ENCODE measurements at places on chromosomes 5 and 9.

DNA sequence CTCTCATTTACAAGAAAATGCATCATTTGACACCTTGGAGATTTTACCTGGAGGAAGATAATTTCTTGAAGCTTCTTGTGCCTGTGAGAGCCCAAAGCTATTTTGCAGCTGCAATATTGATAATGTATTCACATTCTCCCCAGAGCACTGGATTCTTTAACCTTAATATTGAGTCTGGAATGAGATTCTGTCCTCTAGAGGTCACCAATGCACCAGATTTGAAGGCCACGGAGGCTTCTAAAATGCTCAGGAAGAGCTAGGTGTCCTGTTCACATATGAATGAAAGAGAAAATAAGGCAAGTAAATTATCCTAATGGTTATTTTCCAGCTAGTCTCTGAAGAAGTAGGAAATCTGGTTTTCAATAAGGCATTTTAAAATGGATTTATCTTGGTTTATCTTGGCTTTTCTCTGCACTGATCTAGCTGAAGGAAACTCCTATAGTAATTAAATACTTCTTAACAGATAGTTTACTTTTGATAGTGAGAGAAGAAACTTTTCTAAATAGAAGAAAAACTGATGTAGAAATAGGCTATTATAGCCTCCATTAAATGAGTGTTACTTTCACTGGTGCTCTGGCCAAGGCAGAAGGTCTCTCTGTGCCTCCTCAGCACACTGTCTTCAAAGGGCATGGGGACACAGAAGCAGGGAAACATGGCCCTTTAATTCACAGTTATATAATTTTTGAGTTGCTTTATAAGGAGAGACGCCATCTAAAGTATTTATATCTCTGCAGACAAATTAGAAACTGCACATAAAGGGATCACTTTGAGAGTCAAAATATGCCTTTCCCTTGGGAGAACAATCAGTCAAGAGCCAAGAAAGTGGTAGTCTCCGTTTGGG is 297.0 kb upstream of the ACTBL2 start:
- DNase-seq, result peak; percentile 12

DNA sequence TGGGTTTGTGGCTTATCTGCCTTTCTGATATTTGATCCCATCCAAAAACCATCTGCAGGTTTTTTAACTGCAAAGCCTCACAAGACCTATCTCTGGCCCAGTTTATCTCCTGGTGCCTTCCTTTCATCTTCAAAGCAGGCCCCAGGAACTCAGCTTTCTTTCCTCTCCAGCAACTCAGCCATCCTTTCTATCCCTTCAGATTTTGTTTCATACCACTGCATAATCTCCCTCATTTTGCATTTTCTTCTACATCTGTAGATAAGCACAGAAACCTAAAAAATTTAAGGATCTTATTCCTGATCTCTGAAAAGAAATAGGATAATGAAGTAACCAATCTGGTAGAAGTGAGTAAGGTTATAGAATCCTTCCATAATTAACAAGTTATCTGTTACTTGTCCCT is 19.5 kb upstream of the ERCC6L2 start:
- no peak for DNase-seq

DNA sequence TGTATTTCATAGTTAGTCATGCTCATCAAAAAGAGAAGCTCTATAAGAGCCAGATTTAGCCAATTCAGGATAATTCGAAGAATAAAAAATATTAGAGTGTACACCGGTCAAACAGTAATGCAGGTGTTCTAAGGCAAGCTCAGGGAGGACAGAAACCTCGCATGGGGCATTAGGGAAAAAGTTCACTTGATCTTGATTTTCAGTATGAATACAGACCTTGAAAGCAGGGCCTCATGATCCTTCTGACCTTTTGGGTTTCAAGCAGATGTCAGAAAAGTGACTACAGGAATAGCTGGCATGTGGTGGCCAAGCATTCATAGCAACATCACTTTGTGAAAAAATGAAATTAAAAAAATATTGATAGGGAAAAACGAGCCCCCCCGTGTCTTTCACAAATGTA is 394.9 kb downstream of the KIF4B start:
- no peak for DNase-seq

DNA sequence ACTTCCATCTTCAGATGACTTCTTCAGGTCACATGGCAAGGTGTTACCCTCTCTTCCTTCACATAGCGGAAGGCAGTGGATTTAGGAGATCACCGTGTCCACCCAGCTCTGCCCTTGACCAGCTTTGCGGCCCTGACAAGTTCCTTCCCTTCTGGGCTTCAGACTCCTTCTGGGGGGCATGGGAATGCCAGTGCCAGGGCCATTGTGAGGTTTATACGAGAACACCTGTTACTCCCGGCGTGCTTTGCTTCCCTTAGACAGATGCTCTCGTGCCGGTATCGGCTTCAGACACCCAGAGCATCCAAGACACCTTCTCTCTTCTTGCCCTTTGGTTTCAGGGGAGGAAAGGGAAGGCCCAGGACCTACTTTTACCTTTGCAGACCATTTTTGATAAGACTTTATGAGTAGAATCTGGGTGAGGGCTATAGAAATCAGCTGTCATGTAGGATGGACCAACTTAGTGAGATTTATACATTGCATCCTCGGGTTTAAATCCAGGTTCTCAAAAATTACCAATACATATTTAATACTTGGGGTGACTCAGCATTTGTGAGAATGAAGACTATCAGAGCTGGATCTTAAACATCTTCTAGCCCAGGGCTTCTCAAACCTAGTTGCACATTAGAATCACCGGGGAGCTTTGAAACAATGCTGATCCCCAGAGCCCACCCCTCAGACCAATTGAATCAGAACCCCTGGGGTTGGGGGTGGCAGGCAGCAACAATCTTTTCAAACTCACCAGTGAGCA is 138.2 kb downstream of the MVB12B start:
- DNase-seq, result no peak

DNA sequence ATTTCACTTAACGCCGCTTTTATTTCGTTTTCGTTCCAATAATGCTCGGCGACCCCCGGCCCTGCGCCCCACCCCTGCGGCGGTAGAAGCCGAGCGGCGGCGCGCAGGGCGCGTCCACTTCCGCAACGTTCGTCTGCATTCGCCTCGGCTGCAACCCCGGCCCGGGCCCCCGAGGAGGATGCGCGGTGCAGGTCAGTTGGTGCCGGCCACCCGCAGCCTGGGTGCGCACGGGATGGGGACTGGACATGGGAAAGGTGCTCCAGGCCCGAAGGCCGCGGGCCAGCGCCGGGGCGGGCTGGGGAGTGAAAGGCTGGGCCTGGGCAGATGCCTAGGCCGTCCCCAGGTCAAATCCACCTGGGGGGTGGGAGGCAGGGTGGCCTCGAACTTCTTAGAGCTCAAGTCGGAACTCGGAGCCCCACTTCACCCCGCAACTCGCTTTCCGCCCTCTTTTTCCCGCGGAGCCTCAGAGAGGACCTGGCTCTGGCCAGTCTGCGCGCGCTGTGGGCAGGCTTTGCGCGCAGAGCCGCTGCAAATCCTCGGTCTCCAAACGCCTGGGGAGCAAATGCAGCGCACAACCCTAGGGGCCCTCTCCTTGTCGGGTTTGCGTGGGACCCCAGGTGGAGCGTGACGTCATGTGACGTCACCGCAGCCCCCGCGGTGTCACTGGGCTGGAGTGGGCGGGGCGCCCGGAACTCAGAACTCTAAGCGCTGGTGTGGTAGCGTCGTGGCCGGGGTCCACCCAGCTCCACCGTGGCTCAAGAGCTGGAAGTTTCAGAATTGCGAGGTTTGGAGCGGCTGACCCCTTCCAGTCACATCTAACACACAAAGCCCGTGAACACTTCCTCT is 3.3 kb downstream of the TLX3 start:
- DNase-seq, result no peak

GRCh38 chr5:172705576-172706084 is 64.6 kb downstream of the NEURL1B start:
- no peak for DNase-seq

- no peak for DNase-seq
Measured at GRCh38 chr5:170737591-170737990, 45.9 kb upstream of the GABRP start.

DNA sequence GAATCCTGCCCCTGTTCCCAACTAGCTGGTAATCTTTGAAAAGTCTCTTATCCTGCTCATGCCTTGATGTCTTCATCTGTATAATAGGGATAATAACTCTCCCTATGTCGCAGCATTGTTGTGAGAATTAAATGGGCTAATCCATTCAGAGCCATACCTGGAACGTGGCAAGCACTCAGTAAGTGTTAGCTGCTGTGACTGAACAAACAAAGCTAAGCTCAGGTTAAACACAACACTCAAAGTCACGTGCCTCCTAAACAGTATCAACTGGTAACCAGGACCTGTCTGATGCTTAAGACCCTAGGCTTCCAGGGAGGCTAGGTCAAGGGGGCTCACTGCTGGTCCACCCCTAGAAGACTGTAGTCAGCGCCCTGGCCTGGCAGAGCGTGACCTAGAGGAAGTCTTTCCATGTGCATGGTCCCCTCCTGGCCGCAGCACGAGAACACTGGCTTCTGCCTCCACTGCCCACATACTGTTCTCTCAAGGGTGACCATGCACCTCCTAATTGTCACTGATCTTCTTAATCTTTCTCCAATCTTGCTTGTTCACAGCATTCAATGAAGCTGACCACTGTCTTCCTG is 211.1 kb downstream of the TTLL11 start:
- peak; percentile 58 for DNase-seq

DNA sequence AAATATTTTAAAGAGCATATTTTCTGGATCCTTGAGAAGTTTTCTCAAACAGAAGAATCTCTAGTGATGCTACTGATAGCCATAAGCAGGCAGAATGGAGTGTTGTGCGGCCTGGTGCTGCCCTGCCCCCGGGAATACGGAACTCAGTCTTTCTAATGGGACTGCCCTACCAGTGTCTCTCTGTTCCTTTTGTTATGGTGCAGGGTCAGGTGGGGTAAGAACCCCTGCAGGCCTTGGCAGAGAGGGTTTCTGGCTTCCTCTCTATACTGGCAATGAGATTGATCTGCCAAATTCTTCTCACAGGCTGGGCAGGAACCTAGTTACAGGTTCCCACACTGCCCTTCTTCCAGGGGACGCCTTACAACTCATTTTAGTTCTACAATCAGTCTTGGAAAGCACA is 2.6 kb downstream of the IL5 start:
- no peak for DNase-seq

DNA sequence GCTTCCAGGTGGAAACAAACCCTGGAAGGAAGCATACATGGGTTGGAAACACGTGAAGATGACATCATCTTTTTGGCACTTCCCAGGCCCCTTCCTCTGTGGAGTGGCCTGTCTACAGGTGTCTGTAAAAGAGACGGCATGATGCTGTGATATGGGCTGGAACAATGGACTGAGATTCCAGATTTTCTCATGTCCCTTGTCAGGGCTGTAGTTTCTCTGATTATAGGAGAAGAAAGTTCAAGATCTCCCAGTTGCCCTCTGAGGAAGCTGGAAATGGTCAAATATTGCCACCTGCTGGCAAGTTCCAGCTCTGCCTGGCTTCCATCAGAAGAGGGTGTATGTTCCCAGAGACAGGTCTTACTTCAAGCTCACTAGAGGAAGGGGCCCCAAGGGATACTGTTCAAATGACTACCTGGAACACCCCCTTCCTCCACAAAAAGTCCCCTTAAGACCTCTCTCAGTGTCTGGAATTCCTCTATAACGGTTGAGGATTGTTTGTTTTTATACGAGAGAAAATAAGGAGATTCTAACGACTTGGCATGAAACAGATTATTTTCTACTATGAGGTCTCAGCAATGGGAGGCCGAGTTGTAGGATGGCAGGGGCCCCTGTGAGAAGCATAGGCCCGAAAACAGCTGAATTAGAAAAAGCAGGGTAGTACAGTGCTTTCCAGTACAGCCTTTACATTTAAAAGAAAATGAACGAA is 7.3 kb upstream of the ANXA6 start:
- DNase-seq, result no peak

DNA sequence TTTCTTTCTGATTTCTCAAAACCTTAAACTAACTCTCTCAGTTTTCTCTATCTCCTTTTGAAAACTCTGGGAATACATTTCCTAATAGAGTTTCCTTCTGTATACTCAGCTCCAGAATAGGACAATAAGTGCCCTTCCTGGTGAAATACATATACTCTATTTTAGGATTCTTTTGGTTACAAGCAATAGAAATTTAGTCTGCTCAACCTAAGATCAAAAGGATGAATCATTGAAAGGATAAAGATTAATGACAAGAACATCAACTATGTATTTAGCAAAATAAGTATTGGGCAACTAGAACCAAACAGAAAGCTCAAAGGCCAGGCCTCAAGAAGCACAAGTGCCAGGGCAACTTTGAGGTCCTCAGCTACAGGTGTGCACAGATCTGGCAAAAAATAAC is 127.1 kb downstream of the ADAMTSL1 start:
- no peak for DNase-seq

DNA sequence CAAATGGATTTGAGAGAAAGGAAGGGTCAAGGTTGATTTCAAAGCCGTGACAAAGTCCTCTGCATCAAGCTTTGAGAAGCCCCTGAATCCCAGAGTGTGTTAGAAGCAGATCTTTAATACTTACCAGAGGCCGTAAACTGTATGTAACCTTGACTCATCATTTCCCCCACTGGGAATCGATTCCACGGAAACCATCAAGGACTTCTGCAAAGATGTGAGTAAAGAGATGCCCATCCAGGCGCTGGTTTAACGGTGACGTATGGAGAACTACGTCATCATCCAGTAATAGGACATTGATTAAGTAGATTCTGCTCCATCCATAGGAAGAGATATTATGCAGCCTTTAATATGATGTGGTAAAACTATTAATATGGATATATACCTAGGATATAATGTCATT is 1.6 kb downstream of the RNF183 start:
- DNase-seq, result no peak

- DNase-seq, result no peak
Measured at GRCh38 chr5:17374973-17375742, 122.9 kb upstream of the TAF11L2 start.

DNA sequence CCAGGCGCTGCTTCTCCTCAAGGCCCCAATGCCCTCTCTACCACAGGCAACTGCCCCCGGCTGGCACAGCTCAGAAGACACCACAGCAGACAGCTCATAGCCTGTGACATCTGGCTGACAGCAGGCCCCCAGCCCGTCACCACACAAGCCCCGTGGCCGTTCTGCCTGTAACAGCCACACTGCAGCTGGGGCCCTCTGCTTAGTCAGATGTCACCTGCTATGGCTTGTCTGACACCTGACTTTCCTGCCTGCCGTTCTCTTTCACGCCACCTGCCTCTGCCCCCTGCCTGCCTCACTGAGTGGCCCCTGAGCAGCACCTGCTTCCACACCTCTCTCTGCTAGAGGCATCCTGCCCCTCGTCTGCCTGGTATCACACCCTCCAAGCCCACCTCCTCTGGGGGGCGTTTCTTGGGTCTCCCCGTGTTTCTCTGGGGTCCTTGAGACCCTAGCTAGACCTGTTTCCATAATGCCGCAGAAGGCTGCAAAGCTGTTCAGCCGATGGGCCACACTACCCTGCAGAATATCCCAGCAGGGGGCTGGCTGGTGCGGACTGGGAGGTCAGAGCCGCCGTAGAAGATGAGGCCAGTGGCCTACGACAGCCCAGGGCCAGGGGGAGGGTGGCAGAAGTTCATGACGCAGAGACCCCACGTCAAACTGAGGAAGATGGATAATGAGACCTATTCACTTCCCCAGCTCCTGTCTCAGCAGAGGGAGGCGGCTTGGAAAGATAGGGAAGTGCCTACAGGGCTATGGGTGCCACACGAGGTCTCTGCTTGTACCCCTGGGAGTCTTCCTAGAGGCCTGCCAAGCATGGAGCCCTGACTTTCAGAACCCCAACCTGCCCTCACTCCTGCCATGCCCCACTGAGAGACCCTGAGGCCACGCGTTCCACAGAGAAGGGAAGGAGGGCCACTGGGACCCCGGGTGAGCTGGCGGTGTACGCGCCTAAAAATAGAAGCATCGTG is 95.1 kb downstream of the ZNF354C start:
- DNase-seq, result no peak
